ENCODE measurements at places on chromosomes 4 and X. TPM values are rescaled to one million over a fixed set of nuclear protein-coding genes. Genes with fewer than 3 reads are reported as not detected.

The STK32B gene
- total RNA-seq: 14.7 TPM

The JCHAIN gene
- 0.24 TPM for total RNA-seq

The TKTL1 gene
- total RNA-seq: 0.07 TPM

The NPFFR2 gene
- total RNA-seq: not detected

The SLC6A14 gene
- total RNA-seq: not detected

The FGA gene
- 18.7 TPM for total RNA-seq

The SOD3 gene
- total RNA-seq: not detected

The SLIT2 gene
- total RNA-seq: not detected

The USP26 gene
- not detected for total RNA-seq

The HDX gene
- total RNA-seq: 2.2 TPM

The STOX2 gene
- total RNA-seq: 2.3 TPM

The NDST3 gene
- not detected for total RNA-seq

The DGAT2L6 gene
- total RNA-seq: not detected

The PRRG3 gene
- total RNA-seq: not detected

The GDPD2 gene
- total RNA-seq: 0.03 TPM

The UBQLN2 gene
- 22.4 TPM for total RNA-seq

The MYOZ2 gene
- not detected for total RNA-seq

The FGD1 gene
- total RNA-seq: 5.1 TPM

The PNMA6A gene
- total RNA-seq: 5.4 TPM

The F8A3 gene
- 1.0 TPM for total RNA-seq

The RAI2 gene
- total RNA-seq: 0.17 TPM

The F11 gene
- not detected for total RNA-seq

The ANXA10 gene
- 2.3 TPM for total RNA-seq

The TMLHE gene
- total RNA-seq: 10.1 TPM

The RGN gene
- total RNA-seq: not detected

The CXCL5 gene
- 31.0 TPM for total RNA-seq

The SPOCK3 gene
- total RNA-seq: 0.35 TPM

The BEX4 gene
- total RNA-seq: 2.7 TPM

The HMGN5 gene
- 2.1 TPM for total RNA-seq

The NUDT11 gene
- 2.7 TPM for total RNA-seq

The IL1RAPL1 gene
- total RNA-seq: not detected

All from A549 treated with AZD2906 at 1 μM for 4 hours (cell line).